ENCODE measurements at places on chromosomes 3 and 15. TPM values are rescaled to one million over a fixed set of nuclear protein-coding genes. Genes with fewer than 3 reads are reported as not detected.

The HMG20A gene
- 25.0 TPM for total RNA-seq

The SCN11A gene
- total RNA-seq, result not detected

The HRG gene
- total RNA-seq, result not detected

The LRRK1 gene
- 0.17 TPM for total RNA-seq

The TUSC7 gene
- total RNA-seq, result not detected

DNA sequence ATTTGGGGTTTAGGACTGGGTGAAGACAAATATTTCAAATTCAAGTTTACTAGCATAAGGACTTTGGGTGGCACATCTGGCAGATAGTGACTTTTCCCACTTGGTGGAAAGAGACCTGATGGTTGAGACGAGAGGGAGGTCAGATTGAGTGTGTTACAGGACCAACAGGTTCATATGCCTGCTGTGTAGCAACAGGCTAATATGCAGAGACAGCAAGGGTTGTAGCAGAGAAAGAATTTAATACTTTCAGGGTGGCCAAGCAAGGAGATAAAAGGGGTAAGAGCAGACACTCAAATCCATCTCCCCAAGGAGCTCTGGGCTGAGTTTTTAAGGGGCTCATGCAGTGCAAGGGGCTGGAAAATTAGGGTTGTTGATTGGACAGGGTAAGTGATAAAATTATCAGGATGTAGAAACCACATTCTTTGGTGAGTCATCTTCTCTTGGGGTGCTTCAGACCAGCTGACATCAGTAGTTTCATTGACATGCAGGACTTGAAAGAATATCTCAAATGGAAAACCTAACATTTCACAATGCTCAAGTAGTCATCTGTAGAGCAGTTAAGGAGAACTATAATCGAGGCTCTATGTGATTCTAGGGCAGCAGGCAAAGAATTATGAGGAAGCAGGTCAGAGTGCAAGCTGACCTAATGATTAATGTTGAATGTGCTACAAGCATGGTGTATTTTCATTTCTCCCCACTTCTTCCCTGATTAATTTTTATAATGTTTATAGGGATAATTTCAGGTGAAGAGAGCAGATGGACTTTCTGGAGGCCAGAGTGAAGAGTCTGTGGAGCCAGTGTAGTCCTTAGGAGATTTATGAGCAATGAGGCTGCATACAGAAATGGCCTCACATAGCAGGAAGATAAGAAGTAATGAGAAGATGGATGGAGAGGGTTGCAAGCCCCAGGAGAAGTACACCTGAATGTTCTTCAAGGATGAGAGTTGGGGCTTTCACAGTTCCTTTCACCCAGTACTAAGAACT lies 13.7 kb downstream of the FOXB1 start:
- no peaks in the 10 kb centered on the region for H3K36me3 ChIP-seq
- H3K27ac ChIP-seq, result no peak overlapping the region
- peaks cover 13% of the 10 kb centered on the region for H3K27me3 ChIP-seq
- DNase-seq, result peak; percentile 54
- peaks cover 4% of the 10 kb centered on the region for H3K4me1 ChIP-seq

DNA sequence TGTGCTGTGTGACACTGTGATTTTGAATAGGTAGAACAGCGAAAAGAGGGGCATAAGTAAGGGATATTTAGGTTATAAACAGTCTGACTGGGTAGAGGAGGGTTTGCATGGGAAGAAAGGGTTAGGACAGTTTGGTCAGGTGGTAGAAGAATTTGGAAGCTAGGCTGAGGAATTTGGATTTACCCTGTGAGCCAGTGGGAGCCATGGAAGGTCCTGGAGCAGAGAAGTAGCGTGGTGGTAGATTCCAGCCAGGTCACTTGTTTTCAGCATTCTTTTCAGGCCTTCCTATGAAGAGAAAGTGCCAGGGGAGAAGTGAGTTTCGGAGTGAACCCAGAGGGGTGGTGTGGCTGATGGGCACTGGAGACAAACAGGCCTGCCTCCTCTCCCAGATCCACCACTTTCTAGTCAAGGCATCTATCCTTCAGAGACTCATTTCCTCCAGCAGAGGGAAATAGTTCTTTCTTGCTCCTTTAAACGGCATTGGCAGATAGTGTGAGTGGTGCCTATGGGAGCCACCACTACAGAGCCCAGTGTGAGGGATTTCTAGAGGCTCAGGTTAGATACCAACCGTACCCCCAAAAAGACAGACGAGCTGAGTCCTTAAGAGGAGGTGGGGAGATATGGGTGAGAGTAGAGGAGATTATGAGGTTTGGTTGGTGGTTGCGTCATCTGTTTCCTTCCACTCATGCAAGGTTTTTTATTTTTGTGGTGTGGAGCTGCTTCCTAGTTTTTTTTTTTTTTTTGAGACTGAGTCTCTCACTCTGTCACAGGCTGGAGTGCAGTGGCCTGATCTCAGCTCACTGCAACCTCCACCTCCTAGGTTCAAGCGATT lies 21.2 kb downstream of the PXK start:
- no peak overlapping the region for H3K4me3 ChIP-seq
- DNase-seq, result peak; percentile 12
- H3K27ac ChIP-seq, result no peak overlapping the region
- H3K27me3 ChIP-seq, result no peaks in the 10 kb centered on the region

- no peak overlapping the region for H3K27ac ChIP-seq
- no peaks in the 10 kb centered on the region for H3K4me1 ChIP-seq
- H3K36me3 ChIP-seq, result no peaks in the 10 kb centered on the region
- peaks cover 4% of the 10 kb centered on the region for H3K27me3 ChIP-seq
- no peak overlapping the region for H3K4me3 ChIP-seq
- no peak for DNase-seq
Measured at GRCh38 chr3:63798949-63799348, 20.1 kb upstream of the C3orf49 start.

DNA sequence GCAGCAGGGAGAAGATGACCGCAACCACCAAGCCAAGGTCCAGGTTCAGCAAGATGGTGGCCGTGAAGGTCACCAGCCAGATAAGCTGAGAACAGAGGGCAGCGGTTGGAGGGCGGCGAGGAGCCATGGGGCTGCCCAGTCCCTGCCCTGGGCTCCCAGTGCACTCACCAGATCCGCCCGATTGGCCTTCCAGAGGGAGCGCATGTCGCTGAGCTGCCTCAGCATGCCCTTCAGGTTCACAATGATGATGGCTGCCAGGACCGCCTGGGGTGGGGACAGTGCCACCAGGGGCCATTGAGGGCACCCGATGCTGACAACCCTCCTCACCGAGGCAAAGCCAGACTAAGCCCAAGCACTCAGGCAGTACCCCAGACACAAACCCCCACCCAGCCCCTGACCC lies 5.4 kb downstream of the SLC26A6 start:
- H3K4me1 ChIP-seq, result peaks cover 14% of the 10 kb centered on the region
- H3K36me3 ChIP-seq, result peaks cover 15% of the 10 kb centered on the region
- H3K27me3 ChIP-seq, result no peaks in the 10 kb centered on the region
- no peak overlapping the region for H3K27ac ChIP-seq
- DNase-seq, result no peak
- H3K4me3 ChIP-seq, result no peak overlapping the region

All from CD4-positive, CD25-positive, alpha-beta regulatory T cell (primary cell).